Hippocampal formation (tissue), 2 donors: ENCODE measurements at places on chromosomes 1 and 21.

GRCh38 chr1:186102547-186103148 is 272.4 kb downstream of the TPR start:
- DNase-seq = no peak

GRCh38 chr1:175630076-175630475 is 113.3 kb downstream of the TNR start:
- no peak for DNase-seq

DNA sequence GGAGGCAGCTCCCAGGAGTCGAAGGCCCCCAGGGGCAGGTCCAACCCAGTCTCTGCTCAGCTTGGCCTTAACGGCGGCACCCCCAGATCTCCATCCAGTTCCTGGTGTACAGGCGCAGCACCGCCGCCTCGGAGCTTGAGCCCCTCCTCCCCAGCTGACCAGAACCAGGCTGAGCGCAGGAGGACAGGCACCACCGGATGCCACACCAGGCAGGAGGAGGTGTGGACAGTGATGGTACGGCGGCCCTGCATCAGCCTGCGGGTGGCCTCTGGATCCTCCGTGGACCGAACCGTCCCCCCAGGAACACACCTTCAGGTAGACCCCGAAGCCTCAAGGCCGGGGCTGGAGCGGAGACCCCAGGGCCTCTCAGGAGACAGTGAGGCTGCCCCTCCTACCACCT is 16.4 kb downstream of the SLC66A1 start:
- DNase-seq = no peak

DNA sequence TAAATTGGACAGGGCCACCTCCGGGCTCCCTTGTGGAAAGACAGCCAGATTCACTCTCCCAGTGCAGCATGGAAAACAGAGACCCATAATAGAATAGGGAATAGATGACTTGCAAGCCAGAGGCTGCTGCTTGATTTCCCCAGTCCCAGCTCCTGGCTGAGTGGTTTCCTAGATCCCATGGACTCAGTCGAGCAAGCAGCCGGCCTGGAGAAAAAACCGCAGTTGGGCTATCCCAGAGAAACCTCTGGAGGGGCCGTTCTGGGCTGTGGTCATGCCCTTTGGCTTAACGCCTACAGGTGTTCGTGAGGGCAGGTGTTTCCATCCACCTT is 61.7 kb downstream of the ELK4 start:
- DNase-seq = no peak

DNA sequence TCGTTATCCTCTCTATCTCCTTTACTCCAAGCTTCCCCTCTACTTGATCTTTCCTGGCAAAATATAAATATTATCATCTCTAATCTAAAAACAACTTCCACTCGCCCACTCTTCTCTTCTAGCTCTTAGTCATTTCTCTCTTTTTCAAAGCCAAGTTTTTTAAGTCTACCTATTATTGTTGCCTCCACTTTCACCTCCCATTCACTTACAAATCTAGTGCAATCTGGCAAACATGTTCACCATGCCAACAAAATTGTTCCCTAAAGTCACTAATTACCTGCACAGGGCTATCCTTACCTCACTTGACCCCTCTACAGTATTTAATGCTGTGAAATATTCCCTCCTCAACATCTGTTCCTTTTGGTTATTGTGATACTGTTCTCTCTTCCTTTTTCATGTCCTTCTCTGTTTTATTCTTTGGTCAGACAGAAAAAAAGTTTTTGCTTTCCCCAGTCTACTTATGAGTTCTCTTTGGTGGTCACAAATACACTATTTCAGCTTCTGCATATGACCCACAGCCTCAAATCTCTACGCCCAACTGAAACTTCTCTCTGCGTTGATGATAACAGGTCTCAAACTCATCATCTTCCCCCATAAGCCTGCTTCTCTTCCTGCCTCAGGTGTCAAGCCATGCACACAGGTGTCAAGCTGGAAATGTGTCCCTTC is 31.9 kb upstream of the RAP1A start:
- DNase-seq = no peak

GRCh38 chr1:174324939-174325338 is 122.8 kb upstream of the GPR52 start:
- DNase-seq = no peak
